ENCODE measurements at places on chromosomes 16 and 17. TPM values are rescaled to one million over a fixed set of nuclear protein-coding genes. Genes with fewer than 3 reads are reported as not detected.

KCNAB3 gene
- total RNA-seq: 10.0 TPM

MYO1D gene
- total RNA-seq: 5.6 TPM

KCTD19 gene
- total RNA-seq: not detected

ST6GALNAC1 gene
- not detected for total RNA-seq

KRT222 gene
- not detected for total RNA-seq

USP7 gene
- 42.5 TPM for total RNA-seq

DNA sequence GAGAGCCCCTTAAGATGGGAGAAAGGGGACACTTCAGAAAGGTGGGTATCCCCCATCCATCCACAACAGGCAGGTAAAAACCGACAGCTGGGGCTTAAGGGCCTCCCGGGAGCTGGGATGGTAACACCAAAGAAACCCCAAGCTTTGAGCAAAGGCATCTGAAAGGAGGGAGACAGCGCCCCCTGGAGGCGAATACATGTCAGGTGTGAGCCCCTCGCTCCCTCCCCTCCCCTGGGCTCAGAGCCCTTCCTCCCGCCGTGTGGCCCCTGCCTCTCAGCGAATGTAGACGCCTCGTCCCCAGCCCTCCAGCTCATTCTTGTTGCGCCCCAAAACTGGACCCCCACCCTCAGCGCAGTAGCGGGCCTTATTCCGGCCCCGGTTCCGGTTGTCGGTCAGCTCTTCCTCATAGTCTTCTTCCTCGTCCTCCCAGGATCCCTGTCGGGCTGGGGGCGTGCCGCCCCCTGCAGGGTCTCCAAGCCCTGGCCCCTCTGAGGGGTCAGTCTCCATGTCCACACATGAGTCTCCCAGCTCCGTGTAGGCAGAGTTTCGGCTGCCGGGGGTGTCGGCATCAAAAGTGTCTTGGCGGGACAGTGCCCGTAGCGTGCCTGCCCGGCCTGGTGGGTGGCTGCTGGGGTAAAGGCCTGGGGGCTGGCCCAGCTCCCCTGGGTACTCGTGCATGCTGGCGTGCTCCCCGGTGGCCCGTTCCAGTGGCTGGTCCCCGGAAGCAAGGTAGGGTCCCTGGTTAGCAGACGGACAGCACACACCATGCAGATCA lies 9.1 kb upstream of the ARL5C start:
- DNase-seq: peak; percentile 93

GRCh38 chr16:57571098-57571497 lies 28.7 kb downstream of the ADGRG5 start:
- no peak for DNase-seq

GRCh38 chr16:5865236-5865635 lies 767.6 kb upstream of the EEF2KMT start:
- DNase-seq: no peak

DNA sequence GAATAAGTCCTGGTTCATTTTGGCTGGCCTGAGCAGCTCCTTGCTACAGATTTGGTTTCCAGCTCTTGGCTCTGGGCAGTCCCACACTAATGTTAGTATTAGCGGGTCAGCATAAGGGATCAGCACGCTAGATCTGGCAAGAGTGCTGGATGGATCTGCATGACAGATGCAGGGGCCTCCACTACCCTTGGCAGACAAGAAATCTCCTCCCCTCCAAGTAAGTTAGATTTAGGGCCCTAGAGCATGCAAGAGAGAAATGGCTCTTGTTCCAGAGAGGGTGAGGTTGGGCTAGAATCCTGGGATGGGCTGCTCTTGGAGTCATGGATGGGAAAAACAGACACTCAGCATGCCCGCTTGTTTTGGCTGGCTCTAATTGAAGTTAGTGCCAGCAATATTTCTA lies 414.3 kb downstream of the RBFOX1 start:
- no peak for DNase-seq

DNA sequence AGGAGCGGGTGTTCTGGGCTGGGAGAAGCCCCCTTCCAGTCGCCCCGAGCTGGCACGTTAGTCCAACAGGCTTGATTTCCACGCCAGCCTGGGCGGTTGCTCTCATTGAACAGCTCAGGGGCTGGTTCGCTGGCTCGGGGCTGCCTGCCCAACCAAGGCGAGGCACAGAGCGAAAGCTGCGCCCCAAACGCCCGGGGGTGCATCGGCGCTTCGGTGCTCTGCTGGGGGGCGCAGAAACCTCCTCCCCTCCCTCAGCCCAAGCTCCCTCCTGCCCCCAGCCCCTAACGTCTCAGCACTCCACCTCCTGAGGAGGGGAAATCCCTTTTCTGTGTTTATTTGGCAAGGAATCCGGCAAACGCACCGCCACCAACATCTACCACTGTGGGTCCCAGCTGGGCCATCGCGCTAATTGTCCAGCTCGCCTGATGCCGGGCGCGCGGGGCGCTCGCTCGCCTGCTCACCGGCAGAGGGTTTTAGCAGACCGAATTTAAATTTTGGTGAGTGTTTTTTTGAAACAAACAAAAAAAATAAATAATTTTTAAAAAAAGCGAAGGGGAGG lies 29.5 kb upstream of the RBFOX1 start:
- DNase-seq: no peak

DNA sequence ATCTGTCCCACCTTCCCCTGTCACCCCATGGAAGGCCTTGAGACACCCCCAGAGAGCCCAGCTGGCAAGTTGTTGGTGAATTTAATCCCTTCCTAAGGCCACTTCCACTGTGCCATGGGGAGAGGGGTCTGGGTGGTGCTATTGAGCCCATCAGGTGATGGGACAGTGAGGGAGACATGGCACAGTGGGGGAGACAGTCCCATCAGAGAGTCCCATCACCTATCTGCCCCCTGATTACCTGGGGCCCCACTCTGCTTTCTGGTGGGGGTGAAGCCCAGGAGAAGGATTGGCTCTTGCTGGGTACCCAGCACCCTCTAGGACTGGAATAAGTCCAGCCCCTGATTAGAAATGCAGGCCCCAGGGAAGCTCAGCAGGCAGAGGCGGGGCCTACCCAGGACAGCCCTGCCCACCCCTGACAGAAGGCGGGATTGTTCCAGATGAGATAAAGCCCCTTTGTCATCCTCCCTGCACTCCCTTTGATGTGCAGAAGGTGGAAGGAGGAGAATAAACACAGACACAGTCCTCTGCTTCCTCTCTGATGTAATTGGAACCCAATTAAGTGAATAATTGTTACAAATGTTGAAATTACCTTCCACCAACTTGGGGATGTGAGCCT lies 18.9 kb downstream of the TMEM132E start:
- DNase-seq: no peak

GRCh38 chr16:617855-618254 lies 12.9 kb upstream of the WFIKKN1 start:
- DNase-seq: no peak

DNA sequence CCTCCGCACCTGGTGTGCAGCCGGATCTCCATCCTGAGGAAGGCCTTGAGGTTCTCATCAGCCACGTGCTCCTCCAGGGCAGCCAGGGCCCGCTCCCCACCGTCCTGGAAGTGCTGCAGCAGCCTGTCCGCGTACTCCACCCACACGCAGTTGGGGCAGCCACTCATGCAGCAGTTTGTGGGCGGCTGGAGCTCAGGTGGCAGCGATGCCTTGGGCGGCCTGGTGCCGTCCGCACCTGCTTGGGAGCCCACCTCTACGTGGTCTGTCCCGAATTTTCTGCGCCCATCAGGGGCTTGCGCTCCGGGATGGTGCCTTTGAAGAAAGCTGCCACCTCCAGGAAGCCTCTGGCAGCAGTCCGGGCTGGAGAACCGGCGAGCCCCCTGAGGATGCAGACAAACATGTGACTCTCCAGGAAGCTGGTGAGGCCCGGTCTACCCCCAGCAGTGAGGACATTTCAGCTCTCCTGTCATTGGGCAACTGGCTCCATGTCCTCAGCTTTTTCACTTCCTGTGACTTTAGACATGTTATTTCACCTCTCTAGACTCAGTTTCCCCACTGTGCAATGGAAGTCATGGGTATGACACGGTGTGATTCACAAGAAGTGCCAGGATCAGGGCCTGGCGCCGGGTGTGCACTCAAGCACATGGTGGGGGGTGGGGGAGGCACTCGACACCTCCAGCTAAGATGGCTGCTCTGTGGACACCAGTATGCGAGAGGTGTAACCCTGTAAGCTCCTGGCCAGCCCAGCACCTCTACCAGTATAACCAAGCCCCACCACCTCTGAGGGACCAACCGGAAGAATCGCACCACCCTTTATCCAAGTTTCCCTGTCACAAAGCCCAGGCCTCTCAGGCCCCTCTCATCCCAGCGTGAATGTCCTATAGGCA lies 957 bp downstream of the OXLD1 start:
- DNase-seq: peak; percentile 88

- peak; percentile 67 for DNase-seq
These were observed 13.9 kb downstream of the HAGH start for GRCh38 chr16:1812732-1813163.

DNA sequence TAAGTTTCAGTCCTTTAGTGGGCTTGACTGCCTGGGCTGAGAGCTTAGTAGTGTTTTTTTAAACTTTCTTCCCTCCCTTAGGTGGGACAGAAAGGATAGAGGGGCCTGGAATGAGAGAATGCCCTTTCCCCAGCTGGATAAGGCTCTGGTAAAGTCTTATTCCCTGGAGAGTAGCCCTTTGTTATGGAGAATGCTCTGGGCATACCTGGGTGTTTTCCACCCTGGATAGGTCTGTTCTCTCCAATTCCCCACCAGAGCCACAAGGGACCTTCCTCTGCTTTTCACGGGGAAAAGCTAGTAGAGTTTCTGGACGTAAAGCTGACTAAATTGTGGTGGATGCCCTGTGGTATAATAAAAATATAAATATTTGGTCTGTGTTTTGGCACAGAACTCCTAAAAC lies 164.1 kb downstream of the HS3ST4 start:
- DNase-seq: no peak

DNA sequence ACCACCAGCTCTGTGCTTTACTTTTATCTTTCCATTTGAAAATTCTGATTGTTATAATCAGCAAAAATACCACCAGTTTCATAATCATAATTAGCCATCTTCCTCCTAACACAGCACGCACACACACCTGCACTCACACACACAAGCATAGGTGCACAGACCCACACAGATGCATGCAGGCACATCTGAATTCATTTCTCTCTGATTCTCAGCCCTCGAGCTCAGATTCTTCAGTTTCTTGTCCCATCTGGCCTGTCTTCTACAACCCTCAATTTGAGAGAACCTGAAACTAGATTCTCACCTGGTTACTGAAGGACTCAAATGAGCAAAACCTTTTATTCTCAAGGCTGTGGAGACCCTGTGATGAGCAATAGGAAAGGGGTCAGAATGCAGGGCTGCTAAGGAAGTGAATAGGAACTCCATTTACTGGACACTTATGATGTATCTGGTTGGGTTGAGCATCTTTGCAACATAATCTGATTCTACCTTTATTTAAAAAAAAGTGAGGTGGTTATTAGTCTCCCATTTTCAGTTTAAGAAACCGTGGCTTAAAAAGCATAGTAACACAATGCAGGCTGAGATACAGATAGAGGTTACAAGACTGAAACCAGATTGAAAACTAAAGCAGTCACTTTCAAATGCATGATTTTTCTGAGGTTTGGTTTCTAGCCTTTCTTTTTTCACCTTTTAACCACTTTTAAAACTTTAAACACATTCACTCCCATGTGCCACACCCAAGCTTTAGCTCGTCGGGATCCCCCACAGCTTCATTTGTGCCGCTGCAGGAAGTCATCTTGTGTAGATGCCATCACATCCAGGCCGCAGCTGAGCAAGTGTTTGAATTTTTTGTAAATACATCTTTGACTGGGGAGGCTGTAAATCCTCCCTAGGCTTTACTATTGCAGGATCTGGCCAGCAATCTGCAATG lies 9.4 kb downstream of the KRT33A start:
- DNase-seq: no peak

DNA sequence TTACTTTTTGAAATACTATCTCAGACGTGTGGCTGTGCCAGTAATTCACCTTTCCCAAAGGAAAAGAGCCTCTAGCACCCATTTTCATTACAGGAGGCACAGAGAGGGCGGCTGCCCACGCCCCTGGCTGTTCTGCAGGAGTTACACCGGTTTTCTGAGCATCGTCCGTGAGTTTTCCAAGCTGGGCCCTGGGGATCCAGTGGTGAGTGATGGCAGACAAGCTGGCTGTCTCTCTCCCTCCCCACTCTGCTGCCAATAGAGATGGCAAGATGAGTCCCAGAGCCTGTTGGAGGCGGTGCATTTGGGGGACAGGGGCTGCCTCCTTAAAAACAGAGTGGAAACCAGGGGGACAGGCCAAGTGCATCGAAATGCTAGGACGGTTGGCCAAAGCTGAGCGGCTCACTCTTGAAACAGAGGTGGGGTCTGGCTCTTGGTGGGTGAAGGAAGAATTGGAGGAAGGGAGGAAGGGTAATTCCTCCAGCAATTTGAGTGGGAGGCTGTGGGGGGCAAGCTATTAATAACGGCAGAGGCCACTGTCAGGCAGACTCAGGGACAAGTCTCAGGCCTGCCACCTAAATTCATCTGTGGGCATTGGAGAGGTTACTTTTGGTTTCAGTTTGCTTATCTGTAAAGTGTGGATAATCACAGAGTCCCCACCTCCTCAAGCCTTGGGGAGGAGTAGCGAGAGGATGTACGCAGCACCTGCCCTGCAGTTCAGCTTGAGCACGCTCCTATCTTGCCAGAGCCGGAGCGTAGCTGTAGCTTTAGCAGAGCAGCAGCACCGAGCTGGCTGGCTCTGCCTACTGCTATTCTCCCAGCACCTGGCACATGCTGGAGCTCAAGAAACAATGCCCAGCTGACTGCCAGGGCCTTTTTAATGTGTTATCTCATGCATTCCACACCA lies 7.5 kb upstream of the NOS2 start:
- no peak for DNase-seq

DNA sequence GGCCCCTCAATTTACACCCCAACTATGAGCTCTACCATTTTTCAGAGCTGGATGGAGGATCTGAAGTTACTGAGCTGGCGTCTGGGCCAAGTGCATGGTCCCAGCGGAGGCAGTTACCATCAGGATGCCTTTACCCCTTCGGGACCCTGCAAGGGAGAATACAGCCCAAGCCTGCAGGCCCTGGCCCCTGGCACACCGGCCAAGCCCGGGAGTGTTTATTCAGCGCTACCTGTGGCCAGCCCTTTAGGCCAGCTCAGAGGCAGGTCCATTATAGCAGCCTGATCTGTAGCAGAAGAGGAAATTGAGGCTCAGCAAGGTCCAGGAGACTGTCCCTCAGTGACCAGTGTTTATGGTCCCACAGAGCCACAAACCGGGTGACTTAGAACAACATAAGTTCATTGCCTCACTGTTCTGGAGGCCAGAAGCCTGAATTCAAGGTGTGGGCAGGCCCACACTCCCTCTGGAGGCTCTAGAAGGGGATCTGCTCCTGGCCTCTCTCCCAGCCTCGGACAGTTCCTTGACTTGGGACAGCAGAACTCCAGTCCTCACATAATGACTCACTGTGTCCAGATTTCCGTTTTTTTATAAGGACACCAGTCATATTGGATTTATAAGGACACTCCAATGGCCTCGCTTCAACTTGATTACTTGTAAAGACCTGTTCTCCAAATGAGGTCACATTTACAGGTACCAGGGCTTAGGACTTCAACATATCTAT lies 8.8 kb downstream of the SEC14L5 start:
- no peak for DNase-seq

DNA sequence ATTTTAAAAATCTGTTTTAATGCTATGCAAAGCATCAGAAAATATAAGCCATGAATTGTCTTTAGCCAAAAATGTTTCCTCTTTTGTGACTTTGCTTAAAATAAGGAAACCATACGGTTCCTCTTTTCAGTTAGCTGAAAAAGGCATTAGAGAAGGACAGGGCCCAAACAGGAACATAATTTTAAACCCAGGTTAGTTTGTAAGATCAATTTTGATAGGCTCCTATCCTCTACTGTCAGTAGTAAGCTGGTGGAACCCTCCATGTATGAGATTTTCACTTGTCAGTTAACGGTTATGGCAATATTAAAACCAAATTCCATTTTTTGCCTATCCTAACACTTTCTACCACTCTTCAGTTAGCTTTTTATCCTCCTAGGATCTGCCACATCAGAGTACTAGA lies 4.3 kb downstream of the EVI2B start:
- DNase-seq: peak; percentile 95

Data from Karpas-422 (cell line).